Activated effector memory CD4-positive, alpha-beta T cell treated with Interleukin-2 at 50 U/mL for 16 hours (primary cell): ENCODE measurements at places on chromosomes 2 and 18.

- no peak for DNase-seq
These were observed 12.4 kb downstream of the ATOH8 start for GRCh38 chr2:85766229-85766628.

GRCh38 chr2:187594801-187595200, 40.6 kb upstream of the TFPI start:
- no peak for DNase-seq

DNA sequence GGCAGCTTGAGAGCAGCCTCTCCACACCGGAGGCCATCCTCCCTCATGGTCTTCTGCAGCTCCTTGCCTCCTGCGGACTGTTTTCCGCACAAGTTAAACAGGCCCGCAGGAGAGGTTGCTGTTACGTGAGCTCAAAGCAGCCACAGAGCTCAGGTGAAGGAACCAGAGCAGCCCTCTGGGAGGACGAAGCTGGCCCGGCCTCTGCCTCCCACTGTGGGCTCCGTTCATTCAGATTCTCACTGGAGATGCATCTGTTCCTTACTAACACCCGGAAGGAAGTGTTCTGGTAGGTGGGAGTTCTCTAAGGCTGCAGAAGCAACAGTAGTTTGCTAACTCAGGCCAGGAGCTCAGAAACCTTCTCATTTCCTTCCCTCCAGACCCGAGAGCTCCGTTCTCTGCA, 10.9 kb downstream of the DIPK1C start:
- no peak for DNase-seq

GRCh38 chr2:195733831-195734230, 76.8 kb downstream of the SLC39A10 start:
- no peak for DNase-seq

GRCh38 chr2:42769583-42770287, 5.8 kb upstream of the OXER1 start:
- no peak for DNase-seq

GRCh38 chr2:99624677-99625076, 134.9 kb upstream of the REV1 start:
- no peak for DNase-seq

DNA sequence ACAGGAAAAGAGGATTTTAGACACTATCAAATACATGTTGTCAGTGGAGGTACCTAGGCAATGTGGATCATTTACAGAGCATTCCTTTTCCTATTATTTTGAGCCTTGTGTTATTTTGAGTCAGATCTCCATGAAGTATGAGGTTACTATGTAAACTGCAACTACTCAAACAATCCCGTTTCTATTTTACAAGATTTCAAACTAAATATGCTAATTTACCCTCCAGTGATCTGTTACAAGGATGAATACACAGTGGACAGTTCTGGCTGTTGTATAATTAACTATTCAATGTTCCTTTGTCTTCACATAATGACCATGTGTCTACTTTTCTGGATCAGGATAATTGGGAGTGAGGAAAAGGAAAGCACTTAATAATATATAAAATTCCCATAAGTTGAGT, 4.6 kb downstream of the HOXD1 start:
- DNase-seq, result no peak

GRCh38 chr2:216408426-216409290, 3.6 kb upstream of the SMARCAL1 start:
- no peak for DNase-seq

GRCh38 chr2:209619782-209620181, 151.8 kb upstream of the UNC80 start:
- DNase-seq, result no peak

DNA sequence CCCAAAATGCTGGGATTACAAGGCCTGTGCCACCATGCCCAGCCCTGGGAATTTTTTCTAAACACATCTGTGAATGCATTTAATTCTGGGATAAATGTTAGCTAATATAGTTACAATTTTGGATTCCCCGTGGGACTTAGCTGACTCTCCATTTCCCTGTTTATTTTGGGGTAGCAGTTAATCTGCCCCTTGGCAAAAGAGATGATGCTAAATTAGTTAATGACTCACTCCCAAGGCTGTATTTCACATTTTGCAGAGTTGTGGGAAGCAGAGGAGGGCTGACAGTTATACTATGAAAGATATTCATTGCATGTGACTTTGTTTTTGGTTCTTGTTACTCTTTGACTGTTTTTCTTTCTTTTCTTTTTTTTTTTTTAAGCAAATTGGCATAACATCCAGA, 3.2 kb downstream of the MTHFD2 start:
- DNase-seq, result no peak

- DNase-seq, result no peak
These were observed 28.7 kb downstream of the SMAD2 start for GRCh38 chr18:47901624-47902362.

GRCh38 chr2:164538240-164538866, 82.9 kb downstream of the GRB14 start:
- DNase-seq, result no peak

DNA sequence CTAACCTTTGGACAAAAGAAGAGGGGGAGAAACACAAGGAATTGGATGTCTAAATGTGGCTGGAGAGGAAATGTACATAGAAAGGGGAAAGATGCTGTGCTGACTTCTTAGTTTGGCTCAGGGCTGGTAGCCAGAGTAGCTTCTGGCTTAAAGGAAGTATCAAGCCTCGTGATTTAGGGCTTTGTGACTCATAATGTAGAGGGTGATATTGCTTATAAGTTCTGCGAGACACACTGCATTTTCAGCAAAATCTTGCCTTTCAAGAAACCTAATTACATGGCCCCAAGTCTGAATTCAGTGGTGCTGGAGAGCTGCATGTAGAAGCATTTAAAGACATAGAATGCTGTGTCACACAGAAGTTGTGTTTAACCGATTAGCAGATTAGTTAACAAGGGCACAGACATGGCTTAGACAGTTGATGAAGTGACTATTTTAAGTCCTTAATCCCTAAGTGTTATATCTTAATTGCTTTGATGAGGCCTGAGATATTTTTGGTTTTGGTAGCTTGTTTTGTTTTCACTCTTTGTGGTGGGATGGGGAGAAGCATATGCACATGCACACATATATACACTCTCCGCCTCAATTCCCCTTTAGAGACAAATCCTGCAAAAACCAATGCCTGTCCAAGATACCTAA, 66.4 kb downstream of the EPAS1 start:
- DNase-seq, result no peak

- no peak for DNase-seq
These were observed 43.4 kb downstream of the CCDC102B start for GRCh38 chr18:68841301-68841700.

- DNase-seq, result no peak
These were observed 82.5 kb downstream of the LIMS1 start for GRCh38 chr2:108616751-108617161.

GRCh38 chr2:190340369-190340768, 3.0 kb upstream of the INPP1 start:
- no peak for DNase-seq

DNA sequence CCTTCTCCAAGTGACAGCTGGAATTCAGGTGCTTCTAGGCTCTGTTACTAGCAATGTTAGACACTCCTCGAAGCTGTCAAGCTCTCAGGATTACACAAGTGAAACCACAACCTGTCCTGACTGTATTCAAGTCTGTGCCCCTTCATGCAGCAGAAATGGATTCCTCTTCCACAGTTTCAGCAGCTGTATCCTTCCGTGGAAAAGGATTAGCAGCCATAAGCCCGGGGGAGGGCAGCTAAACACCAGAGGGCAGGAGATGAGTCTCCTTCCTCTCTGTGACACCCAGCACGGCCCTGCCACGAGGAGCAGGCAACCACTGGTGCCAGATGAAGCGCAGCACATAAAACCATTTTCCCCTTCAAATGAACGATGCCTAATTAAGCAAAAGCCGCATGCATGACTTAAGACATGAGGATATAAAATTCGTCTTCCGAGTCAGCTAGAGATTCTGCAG, 1.2 kb downstream of the ST3GAL5 start:
- DNase-seq, result peak; percentile 45

DNA sequence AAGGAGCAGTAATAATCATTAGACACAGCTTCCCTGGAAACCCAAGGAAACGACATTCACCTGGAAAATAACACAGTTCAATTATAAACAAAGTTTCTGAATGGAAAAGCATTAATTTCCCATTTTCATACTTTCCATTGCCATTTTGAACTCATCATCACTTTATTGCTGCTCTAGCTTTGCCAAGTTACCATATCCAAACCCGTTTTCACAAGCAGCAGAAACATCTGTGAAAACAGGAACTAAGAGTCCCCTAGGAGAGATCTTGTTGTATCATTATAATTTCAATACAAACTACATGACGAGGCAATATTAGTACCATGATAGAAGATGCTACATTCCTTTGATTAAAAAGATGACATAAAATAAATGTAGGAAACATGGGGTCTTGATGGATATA, 597.0 kb upstream of the NRXN1 start:
- DNase-seq, result no peak

GRCh38 chr2:17479875-17480274, 38.4 kb downstream of the RAD51AP2 start:
- DNase-seq, result no peak

DNA sequence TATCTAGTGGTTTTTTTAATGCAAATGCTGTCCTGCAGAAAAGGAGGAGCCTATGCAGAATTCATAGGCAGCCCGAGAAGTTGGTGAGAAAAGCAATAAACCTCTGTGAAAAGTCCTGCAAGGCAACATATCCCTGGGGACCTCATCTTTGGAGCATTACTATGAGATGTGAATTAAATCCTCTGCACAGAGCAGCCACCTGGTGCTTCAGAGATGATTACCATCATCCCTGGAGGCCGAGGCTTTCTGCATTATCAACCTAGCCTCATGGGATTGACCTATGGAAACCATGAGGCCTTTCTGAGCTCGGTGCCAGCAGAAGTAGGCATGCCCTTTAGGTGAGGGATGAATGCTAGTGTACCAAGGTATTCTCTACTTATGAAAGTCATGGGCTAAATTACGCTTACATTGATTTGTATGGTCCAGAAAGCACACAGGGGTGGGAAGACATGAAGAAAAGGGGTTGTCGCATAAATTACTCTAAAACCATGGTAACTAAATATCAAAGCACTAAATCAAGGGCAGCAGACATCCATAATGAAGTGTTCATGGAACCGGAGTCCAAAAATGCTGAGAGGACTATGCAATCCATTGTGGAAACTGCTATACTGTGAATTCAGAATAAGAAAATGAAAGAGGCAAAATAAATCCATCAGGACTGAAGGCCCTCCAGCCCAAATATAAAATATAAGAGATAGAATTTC, 623.5 kb upstream of the DDX18 start:
- DNase-seq, result no peak

DNA sequence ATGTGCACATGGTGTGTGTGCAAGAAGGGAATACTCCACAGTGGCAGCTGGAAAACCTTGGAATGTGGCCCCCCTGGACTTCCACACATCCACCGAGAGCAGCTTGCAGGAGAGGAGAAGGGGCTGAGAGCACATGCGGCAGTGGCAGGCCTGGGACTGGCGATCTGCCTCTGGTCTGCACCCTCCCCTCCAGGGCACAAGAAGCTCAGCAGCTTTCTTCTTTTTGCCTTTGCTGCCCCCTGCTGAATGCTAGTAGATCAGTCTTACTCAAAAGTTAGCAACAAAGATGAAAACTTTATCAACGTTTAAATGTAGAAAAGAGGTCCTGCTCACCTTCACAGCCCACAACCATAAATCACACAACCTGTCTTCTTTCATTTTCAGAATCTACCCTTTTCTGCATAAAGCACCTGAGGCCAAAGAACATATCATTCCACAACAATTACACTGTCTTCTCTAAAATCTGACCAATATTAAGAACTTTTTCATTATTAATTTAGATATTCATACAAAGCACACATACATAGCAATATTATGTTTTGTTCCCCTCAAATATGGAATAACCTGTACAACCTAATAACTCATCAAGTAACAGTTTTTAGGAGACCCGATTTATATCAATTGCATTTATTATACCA, 34.6 kb downstream of the TGFBRAP1 start:
- no peak for DNase-seq

DNA sequence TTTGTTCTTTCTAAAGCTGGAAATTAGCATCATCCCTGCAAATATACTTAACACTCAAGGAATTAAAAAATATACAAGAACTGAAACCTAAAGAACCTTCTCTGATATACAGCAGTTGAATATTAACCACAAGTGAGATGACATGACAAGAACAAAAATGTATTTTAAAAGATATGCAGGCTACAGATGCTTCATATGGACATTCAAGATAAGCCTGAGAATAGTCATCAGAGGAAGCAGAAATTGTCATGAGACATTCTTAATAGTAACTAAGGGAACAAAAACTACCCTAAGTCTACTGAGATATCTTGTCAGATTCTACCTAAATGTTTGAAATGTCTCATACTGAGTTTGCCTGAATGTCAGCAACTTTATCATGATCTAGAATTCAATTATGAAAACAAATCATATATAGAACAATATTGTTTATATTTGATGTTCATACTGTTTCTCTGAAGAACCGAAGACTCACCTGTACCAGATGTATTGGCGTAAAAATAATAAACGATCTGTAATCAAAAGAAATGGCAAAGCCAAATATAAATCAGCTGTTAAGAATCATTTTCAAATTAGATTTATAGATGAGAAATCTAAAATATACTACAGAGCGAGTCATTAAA, 4.7 kb downstream of the NBAS start:
- DNase-seq, result no peak

GRCh38 chr2:241798081-241798630, 10.8 kb upstream of the NEU4 start:
- no peak for DNase-seq

DNA sequence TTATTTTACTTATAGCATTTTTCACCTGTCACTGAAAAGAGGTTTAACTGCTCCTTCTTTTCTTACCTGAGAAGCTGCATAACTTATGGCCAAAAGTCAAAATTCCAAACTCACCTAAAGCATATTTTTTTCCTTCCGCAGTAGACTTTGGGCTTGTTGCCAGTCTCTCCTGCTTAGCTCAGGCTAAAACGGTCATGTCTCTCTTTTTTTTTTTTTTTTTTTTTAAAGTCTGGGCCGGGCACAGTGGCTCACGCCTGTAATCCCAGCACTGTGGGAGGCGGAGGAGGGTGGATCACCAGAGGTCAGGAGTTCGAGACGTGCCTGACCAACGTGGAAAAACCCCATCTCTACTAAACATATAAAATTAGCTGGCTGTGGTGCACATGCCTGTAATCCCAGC, 113.5 kb downstream of the RTN4 start:
- no peak for DNase-seq

DNA sequence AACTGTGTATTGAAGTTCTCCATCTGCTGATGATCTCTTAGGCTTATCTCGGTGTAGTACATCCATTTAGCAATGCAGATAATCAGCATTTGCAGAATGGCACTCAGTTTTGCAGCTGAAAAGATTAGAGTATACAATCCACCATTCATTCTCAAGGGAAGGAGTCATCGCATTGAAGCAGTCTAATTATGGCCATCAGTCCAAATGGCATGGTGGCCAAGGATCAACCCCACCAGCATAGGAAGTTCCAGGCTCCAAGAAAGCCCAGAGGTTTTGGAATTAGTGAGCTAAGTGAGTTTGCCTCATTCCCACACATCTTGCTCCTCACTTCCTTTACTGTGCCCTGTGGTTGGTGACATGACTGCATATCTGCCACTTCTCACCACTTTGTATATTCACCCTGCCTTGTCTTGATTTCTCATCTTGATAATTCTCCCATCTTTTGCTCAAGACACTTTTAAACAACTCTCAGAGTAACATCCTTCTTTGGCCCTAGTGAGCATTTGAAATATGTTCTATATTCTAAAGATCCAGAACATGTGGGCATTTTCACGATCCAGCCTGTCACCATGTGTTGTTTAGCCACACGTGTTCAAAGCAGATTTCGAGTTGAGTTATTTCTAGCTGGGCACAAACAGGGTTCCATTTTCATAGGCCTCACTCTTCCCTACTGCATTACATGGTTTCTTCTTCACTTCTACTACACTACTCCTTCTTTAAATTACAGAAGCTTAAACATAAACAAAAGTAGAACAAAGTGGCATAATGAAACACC, 1119.8 kb downstream of the TSN start:
- DNase-seq, result no peak

GRCh38 chr18:26159353-26159752, 25.7 kb downstream of the PSMA8 start:
- DNase-seq, result no peak
